ENCODE measurements at places on chromosomes 5 and 9.

GRCh38 chr5:79590396-79590999 lies 21.7 kb upstream of the TENT2 start:
- no peak for DNase-seq

GRCh38 chr5:54571462-54571861 lies 53.9 kb downstream of the SNX18 start:
- DNase-seq = no peak

- DNase-seq = no peak
These were observed 66.0 kb upstream of the ZFAND5 start for GRCh38 chr9:72431036-72431435.

DNA sequence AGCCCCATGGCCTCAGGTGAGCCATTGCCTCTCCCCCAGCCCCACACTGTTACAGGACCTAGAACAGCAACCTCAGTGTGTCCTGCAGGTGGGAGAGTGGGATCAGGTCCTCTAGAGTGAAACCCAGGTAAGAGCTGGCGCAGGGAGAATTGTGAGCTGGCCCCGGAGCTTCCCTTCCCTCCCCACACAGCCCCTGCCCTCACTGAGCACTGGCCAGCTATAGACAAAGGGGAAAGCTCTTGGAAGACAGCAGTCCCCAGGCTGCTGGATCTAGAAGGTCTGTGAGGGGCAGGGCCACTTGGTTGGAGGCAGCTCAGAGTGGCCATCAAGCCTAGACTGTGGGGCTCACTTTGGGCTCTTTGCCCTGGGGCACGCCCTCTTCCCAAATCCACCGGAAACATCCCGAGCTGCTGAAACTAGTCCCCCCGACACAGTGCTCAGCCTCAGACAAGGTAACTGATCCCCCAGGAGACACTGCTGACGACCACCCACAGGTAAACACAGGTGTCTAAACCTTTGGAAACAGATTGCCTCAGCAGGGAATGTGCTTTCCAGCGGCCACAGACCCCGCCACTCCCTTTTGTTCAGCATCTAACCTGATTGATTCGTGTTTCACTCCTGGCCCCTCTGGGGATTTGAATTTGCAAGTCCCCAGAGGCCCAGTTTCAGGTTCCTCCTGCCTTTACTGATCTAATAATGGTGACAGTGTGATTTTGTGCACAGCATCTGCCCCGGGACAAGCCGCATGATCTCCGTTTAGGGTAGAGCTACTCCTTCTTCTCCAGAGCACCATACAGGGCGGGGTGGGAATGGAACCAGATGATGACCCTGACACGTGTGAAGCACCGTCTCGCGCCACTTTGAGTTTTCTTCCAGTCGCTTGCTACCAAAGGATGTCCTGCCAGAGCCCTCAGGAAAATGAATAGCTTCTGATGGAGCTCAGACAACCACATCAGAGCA lies 42.2 kb upstream of the ADAMTS2 start:
- DNase-seq = no peak

Data from small intestine (tissue), 16 donors.